Stimulated activated CD4-positive, alpha-beta T cell treated with anti-CD3 and anti-CD28 coated beads, Interleukin-15, amount 100 ng/mL, for 48 hours (primary cell): ENCODE measurements at places on chromosomes 5 and 9.

DNA sequence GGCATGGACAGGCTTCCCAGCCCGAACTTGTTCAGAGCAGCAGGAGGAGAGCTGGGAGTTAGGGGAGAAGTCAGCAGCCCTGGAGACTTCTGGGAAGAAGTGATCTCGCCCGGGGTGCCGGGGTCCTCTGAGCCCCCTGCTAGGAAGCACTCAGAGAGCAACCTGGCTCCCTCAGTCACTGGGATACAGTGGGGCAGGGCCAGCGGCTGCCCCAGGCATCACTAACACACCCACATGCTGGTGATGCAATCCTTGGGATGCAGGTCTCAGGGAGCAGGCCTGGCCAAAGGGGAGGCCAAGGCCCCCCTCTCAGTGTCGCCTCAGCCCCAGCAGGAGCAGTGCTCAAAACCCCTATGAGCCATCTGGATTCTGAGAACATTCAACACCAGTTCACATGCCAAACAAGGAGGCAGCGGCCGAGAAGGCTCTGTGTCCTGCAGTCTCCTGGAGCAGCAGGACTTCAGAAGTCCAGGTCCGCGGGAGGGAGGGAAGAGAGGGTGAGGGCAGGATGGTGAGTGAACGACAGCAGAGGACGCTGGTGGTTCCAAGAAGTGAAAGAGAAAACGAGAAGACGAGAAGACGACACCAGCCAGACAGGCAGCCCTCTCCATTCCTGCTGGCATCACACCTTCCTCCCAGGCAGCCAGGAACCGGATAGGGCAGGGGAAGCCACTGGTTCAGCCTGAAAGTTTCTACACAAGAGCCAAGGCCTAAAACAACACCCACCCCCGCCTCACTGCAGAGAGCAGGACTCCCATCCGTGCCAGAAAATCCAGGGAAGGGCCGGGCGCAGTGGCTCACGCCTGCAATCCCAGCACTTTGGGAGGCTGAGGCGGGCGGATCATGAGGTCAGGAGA, 2.3 kb downstream of the PNPLA7 start:
- no peak for DNase-seq

GRCh38 chr5:38524022-38524421, 32.4 kb downstream of the LIFR start:
- no peak for DNase-seq

GRCh38 chr9:17614903-17615302, 36.0 kb downstream of the SH3GL2 start:
- DNase-seq: no peak

GRCh38 chr5:169149317-169149716, 151.6 kb downstream of the SLIT3 start:
- DNase-seq: no peak

- DNase-seq: no peak
Observed at GRCh38 chr5:87069974-87070608, 197.6 kb upstream of the RASA1 start.

- DNase-seq: no peak
Observed at GRCh38 chr5:146867996-146868708, 10.4 kb downstream of the PPP2R2B start.

DNA sequence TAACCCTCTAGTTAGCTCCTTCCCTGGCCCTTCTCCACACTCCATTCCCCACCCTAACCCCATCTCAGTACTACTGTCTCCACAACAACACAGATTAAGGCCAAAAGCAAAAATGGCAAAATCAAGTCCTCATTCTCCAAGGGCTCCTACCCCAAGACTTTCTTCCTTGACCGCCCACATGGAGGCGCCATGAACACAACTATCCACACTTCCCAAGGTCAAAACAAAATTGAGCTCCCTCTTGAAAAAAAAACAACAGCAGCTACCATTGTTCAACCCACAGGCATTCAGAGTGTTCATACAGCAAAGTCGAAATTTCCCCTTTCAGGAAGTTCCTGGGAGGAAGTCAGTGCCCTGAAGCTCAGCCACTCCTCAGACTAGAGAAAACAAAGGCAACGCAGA, 54.4 kb downstream of the GNAQ start:
- no peak for DNase-seq

GRCh38 chr5:150245111-150245789, 44.3 kb downstream of the CAMK2A start:
- DNase-seq: no peak

- no peak for DNase-seq
Observed at GRCh38 chr5:25448190-25448621, 803.4 kb upstream of the CDH10 start.

DNA sequence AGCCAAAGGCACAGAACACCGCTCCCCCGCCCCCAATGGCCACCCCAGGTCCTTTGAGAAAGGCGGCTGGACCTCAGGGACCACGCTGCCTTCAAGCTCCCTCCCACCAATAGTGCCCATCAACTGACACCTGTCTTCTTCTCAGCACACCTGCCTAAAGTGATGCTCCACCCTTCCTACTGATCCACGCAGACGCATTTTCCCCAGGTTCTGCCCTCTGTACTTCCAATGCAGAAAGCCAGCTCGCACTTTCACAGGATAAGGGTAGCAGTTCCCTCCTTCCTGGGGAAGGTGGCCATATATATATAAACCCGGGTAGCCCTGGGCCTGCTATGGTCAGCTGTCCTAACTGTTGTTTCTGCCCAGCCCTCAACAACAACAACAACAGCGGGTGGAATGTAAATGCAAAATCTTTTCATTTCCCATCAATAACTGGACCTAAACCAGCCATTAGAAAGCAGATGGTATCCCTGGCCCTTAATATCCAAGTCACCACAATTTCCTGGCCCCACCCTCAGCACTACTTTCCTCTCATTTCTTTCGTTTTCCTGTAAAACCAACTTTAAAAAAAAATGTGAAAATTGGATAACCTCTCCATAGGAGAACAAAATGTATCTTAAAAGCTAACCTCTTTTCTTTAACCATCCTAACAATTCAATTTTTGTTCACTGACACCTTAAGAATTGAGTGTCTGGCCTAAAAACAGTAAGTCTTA, 1.7 kb downstream of the GOLM1 start:
- no peak for DNase-seq

GRCh38 chr9:127716412-127716811, 533 bp downstream of the TTC16 start:
- DNase-seq: no peak

- DNase-seq: no peak
Observed at GRCh38 chr5:72407541-72407940, 87.4 kb downstream of the PTCD2 start.

GRCh38 chr5:43420241-43420640, 8.1 kb upstream of the CCL28 start:
- DNase-seq: no peak

DNA sequence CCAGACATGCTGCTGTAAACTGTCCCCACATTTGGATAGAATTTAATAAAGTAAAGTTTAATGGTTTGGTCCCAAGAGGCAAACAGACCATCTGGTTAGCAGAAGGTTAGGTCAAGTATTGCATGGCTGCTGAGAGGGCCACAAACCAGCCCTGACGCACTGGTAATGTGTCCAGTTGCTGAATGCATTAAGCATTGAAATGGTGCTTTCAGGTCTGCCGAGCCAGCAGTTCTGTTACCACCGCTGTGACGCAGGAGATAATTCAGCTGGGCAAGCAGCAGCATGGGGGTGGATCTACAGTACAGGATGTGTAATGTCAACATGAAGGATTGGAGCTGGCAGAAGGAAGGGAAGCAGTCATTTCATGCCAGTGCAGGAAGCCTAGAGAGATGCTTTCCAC, 16.0 kb downstream of the ZNF462 start:
- no peak for DNase-seq

DNA sequence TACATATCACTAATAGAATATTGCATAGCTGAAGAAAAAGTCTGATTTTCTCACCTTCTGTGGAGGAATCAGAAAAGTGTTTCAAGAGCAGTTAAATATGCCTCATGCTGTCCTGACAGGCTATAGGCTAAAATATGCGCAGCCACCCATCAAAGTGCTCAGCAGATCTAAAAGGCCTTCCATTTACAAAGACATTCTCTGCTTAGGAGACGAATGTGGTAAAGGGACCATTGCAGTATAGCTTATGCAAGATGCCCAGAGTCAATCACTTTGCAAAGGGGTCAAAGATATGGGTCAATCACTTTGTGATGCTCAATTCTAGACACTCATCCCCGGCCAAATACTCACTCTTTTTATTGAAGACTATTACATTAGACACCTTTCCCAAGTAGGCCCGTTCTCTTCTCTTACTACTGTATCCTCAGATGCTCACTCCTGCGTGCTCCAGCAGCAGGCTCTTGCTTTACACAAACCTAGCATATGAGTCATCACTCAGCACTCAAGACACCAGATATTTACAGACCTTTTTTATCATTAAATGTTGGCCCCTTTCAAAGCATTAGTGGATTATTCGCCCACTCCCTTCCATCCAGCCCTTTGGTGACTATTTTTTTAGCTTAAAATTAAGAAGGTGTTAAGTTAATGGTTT, 568.2 kb upstream of the CDH18 start:
- no peak for DNase-seq

GRCh38 chr5:56247592-56247991, 14.5 kb upstream of the ANKRD55 start:
- no peak for DNase-seq

- no peak for DNase-seq
Observed at GRCh38 chr5:108788142-108788541, 40.4 kb downstream of the FER start.

- DNase-seq: no peak
Observed at GRCh38 chr5:7916171-7916804, 47.3 kb downstream of the MTRR start.
